ENCODE measurements at places on chromosomes 3 and 15. TPM values are rescaled to one million over a fixed set of nuclear protein-coding genes. Genes with fewer than 3 reads are reported as not detected.

GRCh38 chr3:145951441-145951840, 209.5 kb downstream of the PLOD2 start:
- DNase-seq: no peak

DNA sequence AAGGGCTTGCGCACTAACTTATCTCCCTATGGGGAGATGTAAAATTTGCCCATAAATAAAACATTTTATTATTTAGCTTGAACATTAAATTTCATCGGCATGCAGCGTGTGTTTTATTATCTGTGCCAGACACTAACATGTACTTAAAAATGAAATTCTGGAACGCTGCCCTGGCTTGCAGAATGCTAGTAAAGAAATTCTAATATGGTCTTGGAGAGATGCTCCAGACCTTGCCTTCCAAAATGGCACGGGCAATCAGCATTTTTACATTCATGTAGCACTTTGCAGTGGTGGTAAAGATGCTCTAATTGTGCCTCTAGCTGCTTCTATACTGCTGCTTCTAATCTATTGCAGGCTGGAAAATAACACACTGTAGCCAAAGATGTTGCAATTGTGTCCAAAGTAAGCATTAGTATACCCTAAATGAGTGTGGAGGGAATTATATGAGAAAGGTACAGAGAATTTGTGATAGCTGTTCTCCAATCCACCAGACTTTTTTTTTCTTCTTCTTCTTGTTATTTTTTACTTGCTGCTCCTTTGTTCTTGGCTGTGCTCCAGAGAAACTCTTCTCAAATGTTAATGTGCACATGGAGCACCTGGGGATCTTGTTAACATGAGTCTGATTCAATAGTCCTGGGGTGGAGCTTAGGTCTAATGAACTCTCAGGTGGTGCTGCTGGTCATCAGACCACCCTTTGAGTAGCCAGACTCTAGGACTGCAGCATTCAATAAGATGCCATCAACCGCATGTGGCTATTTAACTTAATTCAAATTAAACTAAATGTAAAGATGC, 47.3 kb downstream of the CRABP1 start:
- DNase-seq: no peak

DNA sequence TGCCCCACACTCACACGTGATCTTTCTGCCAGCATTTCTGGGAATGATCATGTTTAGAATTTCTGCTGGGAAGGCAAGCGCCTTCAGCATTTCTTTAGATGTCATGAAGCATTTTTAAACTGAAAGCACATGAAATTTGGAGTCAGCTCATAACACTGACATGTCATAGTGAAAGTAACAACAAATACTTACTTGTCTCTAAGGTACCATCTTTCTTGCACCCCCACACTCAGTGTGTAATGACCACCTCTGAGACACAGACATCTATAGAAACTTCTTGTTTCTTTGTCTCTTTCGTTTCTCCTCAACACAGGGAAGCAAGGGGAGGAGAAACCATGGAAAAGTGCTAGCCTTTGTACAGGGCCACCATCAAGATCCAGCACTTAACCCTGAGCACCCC, 171.7 kb downstream of the RORA start:
- no peak for DNase-seq

DNA sequence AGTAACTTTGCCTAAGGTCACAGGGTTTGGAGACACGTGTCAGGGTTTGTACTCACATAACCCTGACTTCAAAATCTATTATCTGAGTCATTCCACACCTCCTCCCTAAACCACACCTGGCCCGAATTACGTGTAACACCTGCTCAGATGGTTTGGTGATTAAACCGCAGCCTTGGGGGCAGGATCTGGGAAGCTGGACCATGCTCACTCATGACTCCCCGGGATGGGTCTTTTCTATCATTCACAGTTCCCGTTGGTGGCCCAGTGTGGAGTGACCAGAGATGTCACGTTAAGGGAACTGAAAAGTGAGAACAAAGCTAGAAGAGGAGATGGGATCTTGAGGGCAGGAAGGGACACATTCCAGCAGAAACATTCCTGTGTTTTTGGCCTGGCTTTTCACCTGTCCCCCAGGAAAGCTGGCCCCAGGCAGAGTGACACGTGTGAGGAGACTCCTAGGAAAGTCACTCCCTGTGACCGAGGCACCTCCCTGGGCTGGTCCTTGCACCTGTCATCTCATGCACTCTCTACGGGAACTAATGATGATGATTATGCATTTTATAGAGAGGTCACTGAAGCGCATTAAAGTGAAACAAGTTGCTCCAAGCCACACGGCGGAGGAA, 75.4 kb upstream of the POMGNT2 start:
- no peak for DNase-seq

- DNase-seq: peak; percentile 23
Measured at GRCh38 chr3:3015185-3016089, 94.7 kb downstream of the IL5RA start.

- no peak for DNase-seq
Measured at GRCh38 chr3:148026009-148026588, 616.9 kb downstream of the ZIC1 start.

MUC20 gene
- not detected for total RNA-seq

- no peak for DNase-seq
Measured at GRCh38 chr3:18556503-18557135, 131.5 kb upstream of the SATB1 start.

GRCh38 chr3:184672977-184673870, 38.6 kb downstream of the MAGEF1 start:
- no peak for DNase-seq

Measured in IMR-90 (cell line).